ENCODE measurements at places on chromosomes 5 and 9.

GRCh38 chr5:173826428-173827350 is 61.5 kb upstream of the CPEB4 start:
- no peak for DNase-seq

- no peak for DNase-seq
Observed at GRCh38 chr9:119114681-119115080, 254.6 kb downstream of the BRINP1 start.

GRCh38 chr5:14518638-14519037 is 63.0 kb upstream of the OTULINL start:
- no peak for DNase-seq

DNA sequence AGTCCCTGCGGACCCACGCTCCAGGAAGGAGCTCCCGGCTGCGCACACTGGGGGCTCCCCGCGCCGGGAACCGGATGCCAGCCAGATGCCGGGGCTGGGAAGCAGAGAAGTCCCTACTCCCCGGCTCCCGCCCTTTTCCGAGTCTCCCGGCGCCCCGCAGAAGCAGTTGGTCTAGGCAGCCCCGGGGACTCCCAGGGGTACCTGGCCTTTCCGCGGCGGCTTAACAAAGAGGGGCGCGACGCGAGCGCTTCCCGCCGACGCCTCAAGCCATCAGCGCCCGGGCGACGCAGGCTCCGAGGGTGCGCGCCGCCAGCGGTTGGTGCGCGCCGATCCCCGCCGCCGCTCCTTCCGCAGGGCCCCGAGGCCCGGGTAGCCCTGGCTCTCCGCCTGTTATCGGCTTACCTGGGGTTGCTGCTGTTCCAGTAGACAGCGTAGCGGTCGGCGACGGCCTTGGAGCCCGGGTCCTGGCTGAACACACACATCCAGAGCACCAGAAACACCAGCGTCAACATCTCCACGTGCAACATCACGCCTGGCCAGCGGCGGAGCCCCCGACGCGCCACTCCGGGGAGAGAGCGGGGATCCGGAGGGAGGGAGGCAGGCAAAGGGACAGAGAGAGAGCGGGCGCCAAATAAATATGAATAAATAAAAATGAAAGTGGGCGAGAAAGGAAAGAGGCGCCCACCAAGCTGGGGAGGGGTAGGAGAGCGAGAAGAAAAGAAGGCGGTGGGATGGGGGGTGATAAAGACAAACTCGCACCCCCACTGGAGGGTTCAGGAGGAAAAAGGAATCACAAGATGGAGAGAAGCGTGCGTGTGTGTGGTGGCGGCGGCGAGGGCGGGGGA is 428 bp downstream of the EFNA5 start:
- DNase-seq, result no peak

DNA sequence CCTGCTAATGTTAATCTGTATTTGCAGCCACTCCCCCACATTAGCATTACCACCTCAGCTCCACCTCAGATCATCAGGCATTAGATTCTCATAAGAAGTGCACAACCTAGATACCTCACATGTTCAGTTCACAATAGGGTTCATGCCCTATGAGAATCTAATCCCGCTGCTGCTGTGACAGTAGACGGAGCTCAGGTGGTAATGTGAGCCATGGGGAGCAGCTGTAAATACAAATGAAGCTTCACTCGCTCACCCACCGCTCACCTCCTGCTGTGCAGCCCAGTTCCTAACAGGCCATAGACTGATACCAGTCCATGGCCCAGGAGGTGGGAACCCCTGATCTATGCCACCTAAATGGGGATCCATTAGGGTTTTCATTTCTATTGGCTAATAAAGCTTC is 6.1 kb upstream of the HNRNPA0 start:
- DNase-seq, result no peak

GRCh38 chr5:41264019-41264418 is 50.7 kb upstream of the C6 start:
- no peak for DNase-seq

- no peak for DNase-seq
Observed at GRCh38 chr5:31911291-31912265, 262.5 kb downstream of the GOLPH3 start.

DNA sequence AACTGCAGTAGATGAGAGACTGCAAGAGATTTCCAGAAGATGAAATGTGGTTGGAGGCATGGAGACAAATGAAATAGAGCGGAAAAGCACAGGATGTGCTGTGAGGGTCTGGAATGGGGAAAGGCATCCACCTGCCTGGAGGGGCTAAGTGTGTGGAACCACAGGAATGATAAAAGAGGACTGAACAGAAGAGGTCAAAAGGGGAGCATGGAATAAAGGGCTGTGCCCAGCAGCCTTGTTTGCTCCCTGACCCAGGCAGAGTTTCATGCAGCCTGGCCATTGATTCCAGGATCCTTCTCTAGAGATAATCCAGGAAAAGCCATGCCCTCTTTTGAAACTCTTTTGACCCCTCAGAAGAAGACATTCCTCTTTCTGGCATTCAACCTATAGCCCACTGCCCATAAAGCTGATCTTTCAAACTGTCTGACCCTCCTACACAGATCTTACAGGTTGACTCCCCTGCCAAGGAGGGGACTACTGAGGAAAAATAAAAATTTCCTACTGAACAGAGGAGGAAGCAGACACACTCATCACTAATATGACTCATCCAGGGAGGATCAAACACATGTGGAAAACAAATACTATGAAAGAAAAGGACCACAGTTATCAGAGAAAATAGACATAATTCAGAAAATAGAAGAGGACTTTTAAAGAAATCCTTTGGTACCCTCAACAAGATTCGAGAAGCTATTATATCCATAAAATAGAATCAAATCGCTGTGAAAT is 273.5 kb upstream of the PCSK5 start:
- DNase-seq, result no peak

- no peak for DNase-seq
Observed at GRCh38 chr9:81529556-81530193, 159.7 kb downstream of the TLE1 start.

GRCh38 chr5:135571902-135572301 is 6.9 kb downstream of the CXCL14 start:
- DNase-seq, result no peak

GRCh38 chr9:92781899-92782298 is 17.3 kb upstream of the BICD2 start:
- DNase-seq, result no peak

GRCh38 chr5:40034441-40034840 is 609.7 kb upstream of the DAB2 start:
- DNase-seq, result no peak

GRCh38 chr5:135833961-135834638 is 363 bp upstream of the SLC25A48 start:
- DNase-seq, result no peak

GRCh38 chr5:159833088-159833487 is 83.2 kb upstream of the ADRA1B start:
- DNase-seq, result no peak

GRCh38 chr5:27315363-27316270 is 277.2 kb upstream of the CDH9 start:
- no peak for DNase-seq

DNA sequence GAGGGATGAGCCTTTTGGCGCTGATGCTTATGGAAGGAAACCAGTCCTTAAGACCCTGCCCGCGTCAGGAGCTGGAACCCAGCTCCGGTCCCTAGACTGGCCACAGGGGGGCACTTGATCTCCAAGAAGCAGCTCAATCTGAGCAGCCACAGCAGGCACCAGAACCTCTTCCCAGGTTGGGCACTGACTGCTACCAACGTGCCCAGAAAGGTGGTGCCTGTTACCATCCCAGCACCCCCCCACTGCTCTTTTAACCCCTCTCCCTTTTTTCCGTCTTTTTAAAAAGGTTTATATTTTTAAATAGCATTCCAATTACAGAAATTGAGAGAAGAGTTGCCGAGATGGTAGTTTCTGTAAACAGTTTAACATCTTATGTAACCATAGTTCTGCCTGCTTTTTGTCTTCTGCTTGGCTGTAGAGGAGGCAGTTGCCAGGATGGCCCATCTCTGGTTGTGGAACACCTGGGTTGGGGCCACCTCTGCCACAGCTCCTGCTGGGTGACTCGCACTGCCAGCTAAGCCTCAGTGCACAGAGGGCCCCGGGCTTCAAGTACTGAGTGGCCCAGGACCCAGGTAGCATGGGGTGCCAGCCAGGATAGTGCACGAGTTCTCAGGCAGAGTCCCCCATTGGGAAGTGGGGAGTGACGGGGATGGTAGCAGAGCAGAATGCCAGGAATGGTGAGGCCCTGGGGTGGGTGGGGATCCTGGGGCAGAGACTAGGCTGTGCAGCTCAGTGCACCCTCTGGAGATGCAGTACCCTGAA is 62.8 kb downstream of the PFDN1 start:
- DNase-seq, result peak; percentile 26

DNA sequence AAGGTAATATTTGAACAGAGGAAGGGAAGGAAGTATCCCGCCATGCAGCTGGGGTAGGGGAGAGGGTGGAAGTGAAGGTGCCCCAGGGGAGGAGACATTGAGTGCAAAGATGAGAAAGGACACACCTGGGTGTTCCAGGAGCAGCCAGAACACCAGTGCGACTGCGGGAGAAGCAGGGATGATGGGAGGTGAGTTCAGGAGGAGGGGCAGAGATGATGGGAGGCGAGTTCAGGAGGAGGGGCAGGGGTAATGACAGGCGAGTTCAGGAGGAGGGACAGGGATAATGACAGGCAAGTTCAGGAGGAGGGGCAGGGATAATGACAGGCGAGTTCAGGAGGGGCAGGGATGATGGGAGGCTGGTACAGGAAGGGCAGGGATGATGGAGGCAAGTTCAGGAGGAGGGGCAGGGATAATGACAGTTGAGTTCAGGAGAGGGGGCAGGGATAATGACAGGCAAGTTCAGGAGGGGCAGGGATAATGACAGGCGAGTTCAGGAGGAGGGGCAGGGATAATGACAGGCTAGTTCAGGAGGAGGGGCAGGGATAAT is 17.2 kb upstream of the SPOCK1 start:
- DNase-seq, result no peak

GRCh38 chr9:114968671-114969070 is 38.3 kb upstream of the TNFSF8 start:
- no peak for DNase-seq

GRCh38 chr9:134057307-134057657 is 10.5 kb downstream of the BRD3 start:
- no peak for DNase-seq

- DNase-seq, result no peak
Observed at GRCh38 chr9:96556701-96557461, 62.8 kb downstream of the CDC14B start.

DNA sequence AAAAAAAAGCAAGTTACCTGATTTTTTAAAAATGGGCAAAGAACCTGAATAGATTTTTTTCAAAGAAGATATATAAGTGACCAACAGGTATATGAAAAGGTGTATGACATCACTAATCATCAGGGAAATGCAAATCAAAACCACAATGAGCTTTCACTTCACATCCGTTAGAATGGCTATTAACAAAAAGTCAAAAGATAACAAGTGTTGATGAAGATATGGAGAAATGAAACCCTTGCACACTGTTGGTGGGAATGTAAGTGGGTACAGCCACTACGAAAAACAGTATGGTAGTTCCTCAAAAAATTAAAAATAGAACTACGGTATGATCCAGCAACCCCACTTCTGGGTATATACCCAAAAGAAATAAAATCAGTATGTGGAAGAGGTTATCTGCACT is 134.8 kb downstream of the UGCG start:
- DNase-seq, result no peak

- DNase-seq, result no peak
Observed at GRCh38 chr5:129426071-129426470, 34.0 kb upstream of the ADAMTS19 start.

DNA sequence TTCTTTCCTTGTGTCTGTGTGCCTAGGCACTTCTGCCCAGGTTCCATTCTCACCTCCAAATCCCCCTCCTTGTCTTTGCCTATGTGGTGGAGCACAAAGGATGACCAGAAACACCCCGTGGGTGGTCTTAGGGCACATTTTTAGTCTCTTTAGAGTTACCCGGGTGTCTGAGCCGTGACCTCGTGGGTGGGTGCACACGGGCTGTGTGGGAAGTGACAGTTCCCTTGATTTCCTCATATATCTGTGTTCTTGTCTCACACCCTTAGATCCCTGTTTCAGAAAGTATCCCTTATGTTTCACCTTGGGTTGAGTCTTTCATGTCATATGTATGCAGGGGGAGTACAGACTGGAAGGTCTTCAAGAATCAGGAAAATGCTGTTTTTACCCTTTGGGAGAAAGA is 13.4 kb upstream of the SMIM32 start:
- no peak for DNase-seq

- DNase-seq, result no peak
Observed at GRCh38 chr5:54518818-54519508, 1.4 kb downstream of the SNX18 start.

- no peak for DNase-seq
Observed at GRCh38 chr5:14186059-14186830, 43.1 kb downstream of the TRIO start.

GRCh38 chr5:96896276-96896675 is 20.0 kb downstream of the ERAP2 start:
- no peak for DNase-seq

- no peak for DNase-seq
Observed at GRCh38 chr9:15400281-15400941, 22.3 kb upstream of the SNAPC3 start.

GRCh38 chr5:154202379-154203260 is 12.1 kb downstream of the GALNT10 start:
- DNase-seq, result no peak

DNA sequence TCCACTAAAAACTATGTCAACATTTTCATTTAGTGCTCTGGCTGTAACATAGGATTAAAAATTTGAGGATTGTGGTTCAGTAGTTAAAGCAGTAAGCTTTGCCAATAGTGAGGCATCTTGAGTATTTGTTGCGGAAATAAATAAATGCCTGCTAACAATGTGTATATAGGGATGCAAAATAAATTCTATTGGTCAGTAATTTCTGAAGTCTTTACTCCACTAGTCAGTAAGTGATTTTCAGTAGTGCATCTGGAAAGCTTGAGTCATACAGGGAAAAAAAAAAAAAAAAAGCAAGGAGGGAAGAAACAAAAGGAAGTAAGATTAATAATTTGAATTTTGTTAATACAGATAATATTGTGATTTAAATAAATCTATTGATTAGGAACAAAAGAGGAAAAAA is 21.0 kb downstream of the NIPBL start:
- DNase-seq, result no peak

GRCh38 chr5:136033234-136033633 is 4.4 kb downstream of the TGFBI start:
- no peak for DNase-seq

DNA sequence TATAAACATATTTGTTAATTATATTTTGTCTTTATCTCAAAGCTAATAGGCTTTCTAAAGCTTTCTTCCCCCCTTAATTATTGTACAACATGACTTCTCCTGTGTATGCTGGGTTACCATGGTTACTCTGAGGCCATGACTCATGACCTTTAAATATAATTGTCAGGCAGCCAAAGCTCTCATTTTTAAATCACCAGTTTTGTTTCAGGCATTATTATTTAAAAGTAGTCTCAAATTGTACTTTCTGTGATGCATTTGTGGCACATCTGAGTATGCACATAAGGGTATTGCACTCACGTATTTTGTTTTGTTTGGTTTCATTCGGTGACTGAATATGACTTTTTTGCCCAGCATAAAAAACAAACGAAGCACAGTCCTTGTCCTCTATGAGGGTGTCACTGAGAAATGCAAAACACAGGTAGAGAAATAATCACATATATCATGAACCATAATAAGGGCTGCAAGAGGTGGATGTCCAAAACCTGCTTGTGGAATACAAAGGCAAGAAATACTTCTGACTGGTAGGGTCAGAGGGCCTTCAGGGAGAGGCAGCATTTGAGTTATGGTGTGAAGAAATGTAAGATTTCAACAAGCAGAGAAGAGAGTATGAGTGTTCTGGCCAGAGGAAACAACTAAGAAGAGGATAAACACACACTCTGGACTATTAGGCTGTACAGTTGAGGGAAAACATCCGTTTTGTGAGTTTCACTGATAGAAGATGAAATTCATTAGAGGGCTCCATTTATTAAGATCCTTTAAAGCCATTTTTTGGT is 2.1 kb downstream of the CCDC192 start:
- DNase-seq, result no peak
